ENCODE measurements at places on chromosomes 2 and 18.

DNA sequence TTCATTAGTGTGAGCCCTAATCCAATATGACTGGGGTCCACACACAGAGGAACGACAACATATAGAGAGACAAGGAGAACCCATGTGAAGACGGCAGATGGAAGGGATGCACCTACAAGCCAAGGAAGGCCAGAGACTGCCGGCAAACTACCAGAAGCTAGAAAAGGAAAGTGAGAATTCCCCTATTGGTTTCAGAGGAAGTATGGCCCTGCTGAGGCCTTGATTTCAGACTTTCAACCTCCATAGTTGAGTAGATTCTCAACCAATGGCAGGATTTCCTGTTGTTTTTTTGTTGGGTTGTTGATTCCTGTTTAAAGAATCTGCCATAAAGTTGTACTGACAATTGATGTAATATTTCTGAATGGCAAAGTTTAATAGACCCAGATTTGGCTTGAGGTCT is 241.5 kb downstream of the SATB2 start:
- DNase-seq: no peak

DNA sequence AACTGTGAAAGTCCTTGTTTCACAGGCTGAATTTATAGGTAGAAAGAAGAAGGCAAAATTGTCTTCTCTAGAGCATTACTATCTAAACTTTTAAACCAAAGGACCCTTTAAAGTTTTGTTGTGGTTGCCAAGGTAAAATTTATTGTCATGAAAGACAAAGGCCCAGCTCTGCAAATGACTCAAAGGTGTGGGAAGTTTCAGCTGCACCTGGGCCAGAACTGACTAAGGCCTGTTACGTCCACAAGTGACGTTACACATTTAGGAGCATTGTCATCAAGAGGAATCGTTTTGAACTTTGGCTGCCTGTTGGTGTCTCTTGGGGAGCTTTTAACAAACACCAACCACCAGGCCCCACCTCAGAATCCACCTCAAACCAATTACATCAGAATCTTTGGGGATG is 8.1 kb upstream of the DSC3 start:
- DNase-seq: no peak

DNA sequence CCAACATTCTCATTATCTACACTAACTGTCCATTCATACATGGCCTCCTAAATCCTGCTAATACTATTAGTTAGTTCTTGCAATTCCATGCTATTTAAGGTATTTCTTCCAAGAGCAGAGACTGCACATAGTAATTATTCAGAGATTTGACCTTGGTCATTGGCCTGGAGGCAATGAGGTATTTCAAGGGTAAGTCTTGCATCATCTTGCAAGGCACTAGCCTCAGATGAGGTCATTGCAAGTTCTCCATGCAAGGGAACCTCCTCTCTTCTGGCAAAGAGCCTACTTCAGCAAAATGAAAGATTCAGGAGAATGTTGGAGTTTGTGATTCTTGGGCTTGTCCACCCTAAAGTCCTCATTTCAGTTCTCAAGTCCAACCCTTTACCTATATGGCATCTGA is 48.5 kb upstream of the IKZF2 start:
- DNase-seq: no peak

DNA sequence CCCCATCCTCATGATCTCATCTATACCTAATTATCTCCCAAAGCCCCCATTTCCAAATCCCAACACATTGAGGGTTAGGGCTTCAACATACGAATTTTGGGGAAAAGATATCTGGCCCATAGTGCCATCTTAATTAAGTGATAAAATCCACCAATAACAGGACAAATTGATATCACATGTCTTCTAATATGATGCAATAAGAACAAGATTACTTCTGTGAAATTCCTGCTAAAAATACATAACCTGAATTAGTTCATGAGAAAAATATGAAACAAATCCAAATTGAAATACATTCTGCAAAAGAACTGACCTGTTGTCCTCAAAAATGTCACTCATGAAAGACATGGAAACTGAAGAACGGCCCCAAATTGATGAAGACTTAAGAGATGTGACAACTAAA is 28.8 kb downstream of the FOXI3 start:
- no peak for DNase-seq

DNA sequence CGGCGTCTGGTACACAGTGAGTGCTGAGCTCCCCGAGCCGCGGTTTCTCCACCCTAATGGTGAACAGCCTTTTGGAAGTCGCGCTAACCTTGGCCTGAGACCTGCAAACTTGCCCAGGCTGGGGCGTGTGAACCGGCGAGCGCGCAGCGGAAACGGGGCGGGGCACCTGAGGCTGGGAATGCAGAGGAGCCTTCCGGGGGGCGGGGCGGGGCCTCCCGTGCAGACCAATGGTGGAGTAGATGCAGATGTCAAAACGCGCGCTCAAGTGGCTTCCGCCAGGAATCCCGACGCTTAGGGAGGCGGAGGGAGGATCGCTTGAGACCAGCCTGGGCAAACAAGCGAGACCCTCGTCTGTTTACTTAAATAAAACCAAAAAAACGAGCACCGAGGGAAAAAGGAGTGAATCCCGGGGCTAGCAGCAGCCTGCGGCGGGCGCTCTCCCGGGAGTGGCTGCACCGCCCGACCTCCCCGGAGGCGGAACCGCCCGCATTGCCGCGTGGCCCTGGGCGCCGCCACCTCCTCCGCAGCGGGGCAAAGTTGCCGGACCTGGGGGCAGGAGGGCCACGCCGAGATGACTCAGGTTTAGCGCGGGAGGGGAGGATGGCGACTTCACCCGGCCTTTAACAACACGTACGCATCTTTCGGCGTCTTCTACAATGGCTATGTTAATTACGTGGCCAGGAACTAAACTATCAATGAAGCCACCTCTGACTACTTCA is 2.2 kb upstream of the RRM2 start:
- DNase-seq: peak; percentile 85

GRCh38 chr2:72133721-72134407 is 13.8 kb downstream of the CYP26B1 start:
- no peak for DNase-seq

DNA sequence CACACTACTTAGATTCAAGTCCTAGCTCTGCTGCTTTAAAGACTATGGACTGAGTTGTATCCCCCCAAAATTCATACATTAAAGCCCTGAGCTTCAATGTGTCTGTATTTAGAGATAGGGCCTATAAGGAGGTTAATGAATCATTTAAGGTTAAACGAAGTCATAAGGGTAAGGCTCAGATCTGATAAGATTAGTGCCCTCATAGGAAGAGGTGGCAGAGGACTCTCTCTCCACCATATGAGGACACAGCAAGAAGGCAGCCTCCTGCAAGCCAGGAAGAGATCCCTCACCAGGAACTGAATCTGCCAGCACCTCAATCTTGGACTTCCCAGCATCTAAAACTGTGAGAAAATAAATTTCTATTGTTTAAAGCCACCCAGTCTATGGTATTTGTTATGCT is 3.1 kb upstream of the CYTIP start:
- no peak for DNase-seq

- DNase-seq: no peak
Measured at GRCh38 chr2:15146960-15147359, 414.2 kb downstream of the NBAS start.

GRCh38 chr2:111042772-111043771 is 77.6 kb upstream of the BCL2L11 start:
- no peak for DNase-seq

- DNase-seq: no peak
Measured at GRCh38 chr2:235594041-235594440, 100.2 kb downstream of the AGAP1 start.

DNA sequence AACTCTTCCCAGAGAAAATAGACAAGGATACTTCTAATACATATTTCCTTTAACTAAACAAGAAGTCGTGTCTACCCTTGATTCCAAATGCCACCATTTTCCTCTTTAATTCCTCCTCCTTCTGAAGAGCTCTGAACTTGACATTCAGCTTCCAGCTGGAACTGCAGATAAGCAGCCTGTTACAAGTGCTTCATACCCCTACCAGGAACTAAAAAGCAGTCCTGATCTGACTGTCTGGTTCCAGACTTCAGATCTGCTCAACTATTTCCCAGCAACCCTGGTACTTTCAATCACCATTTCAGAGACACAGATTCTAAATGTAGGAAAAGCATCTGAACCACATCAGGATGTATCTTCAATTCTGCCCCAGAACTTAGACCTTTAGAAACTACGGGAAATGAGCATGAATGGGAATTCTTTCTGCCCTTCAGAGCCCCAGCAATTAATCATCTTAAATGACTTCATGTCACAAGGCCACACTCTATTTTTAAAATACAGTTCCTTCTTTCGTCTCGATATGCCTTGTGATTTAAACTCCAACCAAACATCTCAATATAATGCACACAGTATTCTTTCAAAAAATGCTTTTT is 159.5 kb downstream of the L3MBTL4 start:
- DNase-seq: no peak

GRCh38 chr2:120898961-120899750 is 163.5 kb downstream of the GLI2 start:
- no peak for DNase-seq

DNA sequence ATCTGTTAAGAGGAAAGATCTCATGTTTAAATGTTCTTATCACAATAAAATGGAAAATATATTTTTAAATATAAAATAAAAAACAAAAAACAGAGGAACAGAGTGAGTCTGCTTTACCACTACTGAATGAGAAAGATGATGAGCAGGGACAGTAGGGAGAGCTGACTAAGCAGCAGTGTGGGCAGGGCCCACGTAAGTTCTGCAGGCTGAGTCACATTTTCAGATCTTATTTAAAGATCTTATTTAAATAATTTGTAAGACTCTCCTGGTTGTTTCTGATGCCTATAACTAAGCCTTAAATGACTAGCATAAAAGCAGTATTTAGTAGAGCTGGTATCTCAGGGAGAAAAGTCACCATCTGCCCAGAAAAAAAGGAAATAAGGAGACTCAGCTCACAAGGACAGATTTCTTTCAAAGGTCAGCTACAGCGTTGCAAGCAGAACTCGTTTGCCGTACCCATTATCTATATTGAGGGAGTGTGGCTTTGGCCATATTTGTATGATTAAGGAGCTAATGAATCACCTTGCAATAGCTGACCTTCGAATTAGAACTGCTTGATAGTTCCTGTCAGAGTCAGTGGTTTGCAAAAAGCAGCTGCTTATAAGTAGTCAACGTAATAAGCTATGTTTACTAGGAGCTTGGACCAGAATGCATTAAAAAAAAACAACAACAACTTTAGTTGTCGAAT is 322.1 kb upstream of the CHAC2 start:
- DNase-seq: no peak

GRCh38 chr2:229553091-229553490 is 161.3 kb downstream of the DNER start:
- DNase-seq: no peak

DNA sequence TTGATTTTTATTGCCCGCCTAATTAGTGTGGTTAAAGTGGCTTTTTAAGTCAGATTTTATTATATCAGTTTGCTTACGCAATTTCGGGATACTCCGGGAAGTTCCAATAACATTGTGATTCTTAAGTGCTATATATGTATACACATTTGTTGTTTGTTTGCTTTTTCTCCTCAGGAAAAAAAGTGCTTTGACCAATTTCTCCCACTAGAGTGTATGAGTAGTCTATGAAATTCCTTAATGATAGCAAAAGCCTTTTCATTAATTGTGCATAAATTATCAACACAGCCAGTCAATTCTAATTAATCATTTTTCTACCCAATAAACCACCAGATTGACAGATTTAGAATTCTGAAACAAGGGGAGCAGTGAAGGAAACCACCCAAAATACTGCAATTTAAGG is 172.2 kb downstream of the DPP10 start:
- no peak for DNase-seq

DNA sequence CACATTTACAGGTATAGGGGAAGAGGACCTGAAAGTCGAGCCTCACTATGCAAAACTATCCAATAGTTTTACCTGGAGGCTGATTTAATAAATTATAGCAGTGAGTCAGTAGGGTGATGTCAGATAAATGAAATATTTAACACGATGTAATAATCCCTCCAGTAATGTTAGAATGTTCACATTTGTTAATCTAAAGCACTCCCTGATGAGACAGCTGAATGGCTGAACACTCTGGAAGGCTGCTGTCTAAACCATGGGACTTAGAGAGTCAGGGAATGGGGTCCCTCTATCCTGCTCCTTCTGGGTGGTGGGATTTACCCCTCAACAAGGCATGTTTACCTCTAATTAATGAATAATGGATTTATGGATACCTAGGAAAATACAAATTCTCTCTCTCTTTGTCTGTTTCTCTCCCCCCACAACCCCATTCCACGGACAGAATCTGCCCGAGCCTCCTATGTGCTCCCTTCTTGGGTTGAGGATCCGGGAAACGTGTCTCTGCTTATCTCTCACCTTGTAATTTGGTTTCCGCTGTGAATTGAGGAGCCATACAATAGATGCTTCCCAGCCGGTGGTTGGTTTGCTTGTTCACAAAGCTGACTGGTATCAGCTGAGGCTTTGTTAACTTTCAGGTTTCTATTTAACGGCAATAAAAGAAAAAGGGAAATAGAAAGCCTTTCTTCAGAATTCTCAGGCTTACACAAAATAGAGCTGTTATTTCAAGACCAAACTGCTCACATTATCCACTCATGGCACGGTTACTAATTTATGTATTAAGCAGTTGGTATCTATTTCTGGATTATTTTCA is 25.9 kb downstream of the LRRC30 start:
- DNase-seq: no peak

DNA sequence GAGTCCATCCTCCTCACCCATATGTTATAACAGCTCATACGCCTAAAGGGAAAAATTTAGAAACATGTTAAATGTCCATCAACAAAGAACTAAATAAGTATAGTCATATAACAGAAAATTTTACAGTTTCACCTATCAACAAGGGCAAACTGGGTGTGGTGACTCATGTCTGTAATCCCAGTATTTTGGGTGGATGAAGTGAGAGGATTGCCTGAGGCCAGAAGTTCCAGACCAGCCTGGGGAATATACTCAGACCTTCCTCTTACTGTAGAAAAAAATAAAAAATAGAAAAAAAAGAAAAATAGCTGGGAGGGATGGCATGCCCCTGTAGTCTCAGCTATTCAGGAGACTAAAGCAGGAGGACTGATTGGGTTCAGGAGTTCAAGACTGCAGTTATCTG is 48.3 kb upstream of the GULP1 start:
- no peak for DNase-seq

GRCh38 chr18:75199327-75199726 is 9.6 kb downstream of the PTGR3 start:
- DNase-seq: no peak

DNA sequence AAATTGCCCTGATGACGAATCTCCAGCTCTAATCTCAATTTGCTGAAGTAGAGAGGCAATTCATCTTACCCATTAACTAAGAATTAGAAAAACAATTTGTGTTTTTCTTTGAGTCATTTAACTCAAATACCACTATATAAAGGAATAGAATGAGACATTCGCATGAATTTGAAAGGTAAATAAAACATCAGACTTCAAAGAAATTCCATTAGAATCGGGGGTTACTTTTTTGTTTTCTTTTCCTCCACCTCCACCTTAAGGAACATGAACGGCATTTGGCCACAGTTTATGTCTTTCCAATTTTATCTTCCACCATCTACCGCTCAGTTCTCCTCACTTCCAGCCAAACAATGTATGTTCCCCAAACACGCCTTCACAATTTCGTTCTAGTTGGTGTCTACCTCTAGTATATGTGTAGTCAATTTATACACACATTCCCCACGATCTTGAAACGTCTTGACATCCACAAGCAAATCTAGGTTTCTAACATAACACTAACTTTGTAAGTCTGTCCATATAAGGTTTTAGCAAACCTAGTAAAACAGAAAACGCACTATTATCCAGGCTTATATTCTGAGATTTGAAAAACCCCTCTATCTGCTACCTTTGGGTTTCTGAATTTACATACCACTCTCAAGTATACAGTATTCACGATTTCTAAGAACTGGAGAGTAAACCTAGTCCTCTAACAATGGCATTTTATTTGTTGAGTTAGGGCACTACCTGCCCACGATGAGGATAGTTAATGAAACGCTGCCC is 1.2 kb upstream of the SMCHD1 start:
- DNase-seq: no peak

- no peak for DNase-seq
Measured at GRCh38 chr2:46187112-46187618, 110.0 kb upstream of the EPAS1 start.
